ENCODE measurements at places on chromosomes 16 and 17.

- no peak for DNase-seq
Observed at GRCh38 chr16:85654251-85655095, 34.3 kb downstream of the GINS2 start.

- DNase-seq, result no peak
Observed at GRCh38 chr16:11759163-11759834, 16.6 kb upstream of the TXNDC11 start.

GRCh38 chr16:6146874-6147425 lies 1049.4 kb upstream of the EEF2KMT start:
- DNase-seq, result no peak

- no peak for DNase-seq
Observed at GRCh38 chr17:62008294-62008693, 56.8 kb downstream of the MED13 start.

- no peak for DNase-seq
Observed at GRCh38 chr16:85917012-85917411, 18.1 kb downstream of the IRF8 start.

DNA sequence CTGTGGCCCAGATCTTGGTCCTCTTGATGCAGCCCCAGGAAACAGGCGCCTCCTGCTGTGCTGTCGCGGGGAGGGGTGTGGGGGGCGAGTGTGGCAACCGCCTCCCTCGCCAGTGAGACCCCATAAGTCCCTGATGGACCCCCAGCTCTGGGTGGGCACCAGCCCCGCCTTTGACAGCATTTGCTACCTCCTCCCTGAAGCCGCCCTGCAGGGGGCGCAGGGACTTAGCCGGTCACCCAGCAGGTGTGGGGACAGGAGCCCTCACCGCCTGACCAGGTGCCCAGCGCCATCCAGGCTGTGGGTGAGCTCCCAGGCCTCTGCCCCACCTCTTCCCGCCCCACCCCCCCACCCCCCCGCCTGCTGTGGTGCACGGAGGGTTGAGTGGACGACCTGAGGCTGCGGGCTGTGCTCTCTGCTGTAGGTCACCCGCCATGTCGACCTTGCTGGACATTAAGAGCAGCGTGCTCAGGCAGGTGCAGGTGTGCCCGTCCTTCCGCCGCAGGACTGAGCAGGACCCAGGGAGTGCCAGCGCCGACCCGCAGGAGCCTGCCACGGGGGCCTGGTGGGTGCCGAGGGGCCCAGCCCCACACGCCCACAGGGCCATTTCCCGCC lies 4.8 kb downstream of the BAIAP3 start:
- DNase-seq, result no peak

GRCh38 chr16:58459344-58460218 lies 40.4 kb upstream of the NDRG4 start:
- DNase-seq, result no peak

- no peak for DNase-seq
Observed at GRCh38 chr17:19654896-19655295, 6.3 kb downstream of the ALDH3A2 start.

- peak; percentile 67 for DNase-seq
Observed at GRCh38 chr17:78040440-78041385, 82.2 kb downstream of the TNRC6C start.

DNA sequence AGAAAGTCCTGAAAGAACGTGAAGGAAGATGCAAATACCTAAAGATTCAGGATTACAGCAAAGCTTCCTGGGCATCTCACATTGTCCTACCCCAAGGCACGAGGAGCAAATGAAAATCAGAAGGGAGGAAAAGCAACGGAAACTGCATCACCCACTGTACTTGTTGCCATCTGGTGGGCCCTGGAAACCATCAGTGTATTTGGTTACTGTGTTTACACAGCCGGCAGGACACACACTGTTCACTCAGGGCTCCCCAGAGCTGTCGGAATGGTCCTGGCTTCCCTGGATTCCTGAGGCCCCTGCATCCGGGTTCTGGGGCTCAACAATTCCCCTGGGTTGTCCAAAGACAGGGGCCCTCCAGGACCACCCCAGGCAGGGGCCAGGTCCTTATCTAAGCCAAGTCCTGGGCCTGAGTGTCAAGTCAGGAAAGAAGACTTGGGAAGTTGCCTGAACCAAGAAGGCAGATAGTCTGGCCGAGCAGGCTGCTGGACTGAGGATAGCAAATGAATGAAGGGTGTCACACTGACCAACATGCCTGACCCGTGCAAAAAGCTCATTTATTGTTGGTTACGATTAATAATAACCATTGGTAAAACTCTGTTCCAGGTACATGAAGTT lies 52.8 kb downstream of the SOX9 start:
- DNase-seq, result no peak

GRCh38 chr17:50219342-50219741 lies 17.9 kb upstream of the COL1A1 start:
- DNase-seq, result peak; percentile 47

- no peak for DNase-seq
Observed at GRCh38 chr16:23013484-23013883, 135.8 kb downstream of the USP31 start.

DNA sequence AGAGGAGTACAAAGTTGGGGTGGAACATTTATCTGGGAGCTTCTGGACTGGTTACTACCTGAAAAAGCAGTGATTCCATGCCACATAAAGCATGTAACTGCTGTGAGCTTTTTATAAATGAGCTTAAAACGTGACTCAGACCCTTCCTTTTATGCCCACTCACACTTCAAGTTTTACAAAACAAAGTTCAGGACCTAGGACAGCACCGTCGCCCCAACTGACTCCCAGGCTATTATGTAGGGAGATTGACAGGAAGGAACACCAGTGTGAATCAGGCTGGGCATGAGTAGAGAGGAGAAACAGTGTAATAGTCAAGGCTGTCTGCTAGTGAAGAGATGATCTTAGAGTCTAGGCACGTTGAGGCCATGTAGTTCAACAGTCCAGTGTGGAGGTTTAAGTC lies 91.6 kb upstream of the DNAH9 start:
- peak; percentile 90 for DNase-seq

DNA sequence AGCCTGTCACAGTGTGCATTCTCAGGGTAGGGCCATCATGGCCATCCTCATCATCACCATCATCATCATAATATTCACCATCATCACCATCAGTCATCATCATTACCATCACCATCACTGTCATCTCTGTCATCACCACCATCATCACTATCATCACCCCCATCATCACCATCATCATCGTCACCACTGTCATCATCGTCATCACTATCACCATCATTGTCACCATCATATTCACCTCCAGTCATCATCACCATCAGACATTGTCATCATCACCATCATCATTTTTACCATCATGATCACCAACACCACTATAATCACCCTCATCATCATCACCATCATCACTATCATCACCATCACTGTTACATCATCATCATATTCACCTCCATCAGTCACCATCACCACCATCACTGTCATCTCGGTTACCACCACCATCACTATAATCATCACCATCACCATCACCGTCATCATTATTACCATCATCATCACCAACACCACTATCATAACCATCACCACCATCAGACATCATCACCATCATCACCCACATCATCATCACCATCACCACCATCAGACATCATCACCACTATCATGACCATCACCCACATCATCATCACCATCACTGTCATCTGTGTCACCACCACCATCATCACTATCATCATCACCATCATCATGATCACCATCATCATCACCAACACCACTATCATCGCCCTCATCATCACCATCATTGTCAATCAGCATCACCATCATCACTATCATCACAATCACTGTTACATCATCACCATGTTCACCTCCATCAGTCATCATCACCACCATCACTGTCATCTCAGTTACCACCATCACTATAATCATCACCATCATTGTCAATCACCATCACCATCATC lies 8.5 kb downstream of the RPH3AL start:
- no peak for DNase-seq

DNA sequence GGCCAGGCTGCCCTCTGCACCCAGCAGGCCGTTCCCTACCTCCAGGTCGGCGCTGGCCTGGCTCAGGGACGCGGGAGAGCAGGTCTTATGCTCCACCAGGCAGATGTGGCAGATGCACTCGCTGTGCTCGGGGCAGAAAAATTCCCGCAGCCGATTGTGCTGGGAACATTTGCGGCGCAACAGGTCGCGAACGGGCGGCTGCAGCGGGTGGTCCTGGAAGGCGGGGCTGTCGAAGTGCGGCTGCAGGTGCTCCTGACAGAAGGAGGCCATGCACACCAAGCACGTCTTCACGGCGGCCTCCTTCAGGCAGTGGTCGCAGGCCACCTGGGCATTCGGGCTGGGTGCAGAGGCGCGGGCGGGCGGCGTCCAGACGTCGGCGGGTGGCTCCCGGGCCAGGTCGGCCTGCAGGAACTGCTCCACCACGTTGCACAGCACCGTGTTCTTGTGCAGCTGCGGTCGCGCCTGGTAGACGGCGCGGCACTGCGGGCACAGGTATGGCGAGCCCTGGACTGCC lies 439 bp downstream of the TRIM25 start:
- peak; percentile 57 for DNase-seq

- no peak for DNase-seq
Observed at GRCh38 chr16:79587897-79588296, 12.6 kb downstream of the MAF start.

DNA sequence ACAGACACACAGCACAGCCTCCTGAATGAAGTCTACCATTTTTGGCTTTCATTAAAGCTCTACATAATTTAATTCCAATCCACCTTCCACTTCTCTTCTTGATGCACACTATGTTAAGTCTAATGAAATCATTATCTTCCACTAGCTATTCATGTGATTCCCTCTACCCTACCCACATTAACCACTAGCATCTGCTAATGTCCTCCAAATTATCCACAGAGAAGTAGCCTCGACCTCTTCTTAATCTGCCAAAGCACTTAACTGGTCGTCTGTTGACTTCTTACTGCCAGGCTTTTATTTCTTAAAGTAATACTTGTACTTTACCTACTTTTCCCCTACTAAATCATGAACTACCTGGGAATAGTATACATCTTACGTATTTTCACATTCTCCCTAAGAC lies 91.8 kb downstream of the NCOR1 start:
- DNase-seq, result no peak

DNA sequence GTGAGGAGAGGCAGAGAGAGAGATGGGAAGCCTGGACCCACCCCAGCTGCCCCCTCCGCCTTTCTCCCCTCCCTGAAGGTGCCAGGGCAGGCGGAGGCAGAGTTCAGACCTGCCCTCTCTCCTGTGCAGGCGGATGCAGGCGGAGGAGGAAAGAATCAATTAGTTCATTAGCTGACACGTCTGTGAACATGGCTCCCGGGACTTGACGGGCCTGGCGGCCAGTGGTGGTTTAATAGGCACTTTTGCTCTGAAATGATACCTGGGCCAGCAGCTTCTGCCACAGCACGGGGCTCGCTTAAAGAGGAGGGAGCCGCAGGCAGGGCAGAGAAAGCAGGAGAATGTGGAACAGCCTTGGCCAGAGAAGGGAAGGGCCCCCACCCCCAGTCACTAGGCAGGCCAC lies 98.1 kb downstream of the SDK2 start:
- no peak for DNase-seq

DNA sequence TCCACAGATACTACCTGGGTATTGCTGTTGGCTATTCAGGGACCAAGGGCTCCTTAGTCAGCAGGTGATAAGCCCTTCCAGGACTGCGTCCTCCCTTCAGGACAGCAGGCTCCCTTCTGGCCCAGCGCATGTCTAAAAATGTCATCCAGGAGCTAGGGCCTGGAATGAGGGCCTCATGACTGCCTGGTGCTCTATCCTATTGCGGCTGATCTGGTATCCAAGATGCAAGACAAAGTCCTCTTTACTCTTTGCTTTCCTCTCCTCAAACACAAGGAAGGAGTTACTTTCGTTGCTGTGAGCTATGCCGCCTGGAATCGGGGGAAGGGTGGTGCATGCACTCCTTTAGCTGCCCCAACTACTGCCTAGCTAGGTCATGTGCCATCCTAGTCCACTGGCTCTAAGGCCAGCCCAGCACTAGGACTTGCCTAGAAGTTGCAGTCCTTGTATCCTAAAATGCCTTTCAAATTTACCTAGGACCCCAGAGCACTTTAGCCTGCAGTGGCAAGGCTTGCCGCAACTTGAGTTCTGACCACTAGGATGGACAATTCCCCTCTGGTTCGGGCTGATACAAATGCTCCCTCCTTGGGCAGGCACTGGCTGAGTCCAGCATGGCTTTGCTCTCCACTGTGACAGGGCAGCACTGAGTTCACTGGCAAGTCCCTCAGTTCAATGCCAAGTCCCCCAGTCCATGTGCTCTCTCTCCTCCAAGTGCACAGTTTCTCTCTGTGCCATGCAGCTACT lies 10.1 kb upstream of the TMEM219 start:
- DNase-seq, result no peak

- no peak for DNase-seq
Observed at GRCh38 chr17:3982541-3983017, 18.3 kb upstream of the ATP2A3 start.

DNA sequence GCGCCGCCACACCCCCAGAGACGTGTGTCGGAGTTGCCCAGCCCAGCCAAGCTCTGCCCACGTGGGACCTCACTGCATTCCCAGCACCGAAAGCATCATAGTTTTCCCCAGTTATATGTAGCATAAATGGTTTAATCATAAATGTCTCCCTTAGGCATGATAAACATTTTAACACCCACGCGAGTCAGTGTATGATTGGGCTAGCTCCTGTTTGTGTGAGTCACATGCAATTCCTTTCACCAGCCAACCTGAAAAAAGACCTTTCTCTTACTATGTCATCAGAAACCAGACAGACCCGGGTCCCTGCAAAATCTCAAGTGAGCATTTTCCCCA lies 9.2 kb downstream of the TAF1C start:
- no peak for DNase-seq

DNA sequence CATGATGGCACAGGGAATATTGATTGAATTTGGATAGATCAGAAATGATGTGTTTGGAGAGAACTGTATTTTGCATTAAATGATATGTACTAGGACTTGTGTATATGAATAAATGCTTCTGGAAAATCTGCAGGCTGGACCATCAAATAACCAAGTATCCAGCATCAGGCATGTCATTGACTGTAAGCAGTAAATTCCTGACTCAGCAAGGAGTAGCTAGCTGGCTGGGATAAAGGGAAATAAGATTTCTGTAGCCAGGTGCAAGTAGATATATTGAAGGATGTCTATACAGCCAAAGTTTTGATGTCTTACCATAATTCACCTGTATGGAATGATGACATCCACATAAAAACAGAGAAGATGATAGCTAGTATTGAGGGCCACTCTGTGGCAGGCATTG lies 809.6 kb downstream of the CDH11 start:
- DNase-seq, result no peak

GRCh38 chr17:37116671-37117185 lies 168.0 kb downstream of the AATF start:
- peak; percentile 38 for DNase-seq

GRCh38 chr17:76427501-76428231 lies 25.3 kb downstream of the UBE2O start:
- DNase-seq, result no peak

DNA sequence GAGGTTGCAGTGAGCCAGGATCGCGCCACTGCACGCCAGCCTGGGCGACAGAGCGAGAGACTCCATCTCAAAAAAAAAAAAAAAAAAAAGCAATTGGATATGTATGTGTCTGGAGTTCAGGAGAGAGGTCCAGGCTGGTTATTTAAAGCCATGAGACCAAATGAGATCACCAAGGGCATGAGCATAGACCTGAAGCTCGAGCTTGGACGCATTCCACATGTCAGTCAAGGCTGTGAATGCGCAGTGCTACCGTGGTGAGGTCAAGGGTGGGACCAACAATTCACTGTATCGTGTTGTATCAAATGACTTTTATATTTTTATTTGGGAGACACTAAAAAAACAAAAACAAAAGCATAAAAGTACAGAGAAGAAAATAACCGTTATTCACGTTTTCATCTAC lies 29.1 kb upstream of the SPNS2 start:
- DNase-seq, result no peak

Measured in eye (tissue), 1 donor.